ENCODE measurements at places on chromosomes 4 and X.

GRCh38 chr4:78939667-78940008 lies 400 bp upstream of the PAQR3 start:
- no peak for DNase-seq

- no peak for DNase-seq
These were observed 38.0 kb downstream of the TRIM2 start for GRCh38 chr4:153241970-153242838.

GRCh38 chrX:9890681-9891091 lies 76.5 kb upstream of the CLDN34 start:
- DNase-seq = no peak

DNA sequence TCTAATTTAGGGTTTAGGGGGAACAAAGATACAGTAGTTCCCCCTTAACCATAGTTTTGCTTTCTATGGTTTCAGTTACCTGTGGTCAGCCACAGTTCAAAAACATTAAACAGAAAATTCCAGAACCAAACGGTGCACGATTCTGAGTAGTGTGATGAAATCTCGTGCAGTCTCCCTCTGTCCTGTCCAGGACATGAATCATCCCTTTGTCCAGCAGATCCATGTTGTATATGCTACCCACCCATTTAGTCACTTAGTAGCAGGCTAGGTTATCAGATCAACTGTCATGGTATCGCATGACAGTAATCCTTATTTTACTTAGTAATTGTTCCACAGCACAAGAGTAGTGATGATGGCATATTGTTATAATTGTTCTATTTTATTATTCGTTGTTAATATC lies 556.1 kb downstream of the IL1RAPL1 start:
- DNase-seq = no peak

- no peak for DNase-seq
These were observed 167.5 kb downstream of the ADGRA3 start for GRCh38 chr4:22348410-22348809.

DNA sequence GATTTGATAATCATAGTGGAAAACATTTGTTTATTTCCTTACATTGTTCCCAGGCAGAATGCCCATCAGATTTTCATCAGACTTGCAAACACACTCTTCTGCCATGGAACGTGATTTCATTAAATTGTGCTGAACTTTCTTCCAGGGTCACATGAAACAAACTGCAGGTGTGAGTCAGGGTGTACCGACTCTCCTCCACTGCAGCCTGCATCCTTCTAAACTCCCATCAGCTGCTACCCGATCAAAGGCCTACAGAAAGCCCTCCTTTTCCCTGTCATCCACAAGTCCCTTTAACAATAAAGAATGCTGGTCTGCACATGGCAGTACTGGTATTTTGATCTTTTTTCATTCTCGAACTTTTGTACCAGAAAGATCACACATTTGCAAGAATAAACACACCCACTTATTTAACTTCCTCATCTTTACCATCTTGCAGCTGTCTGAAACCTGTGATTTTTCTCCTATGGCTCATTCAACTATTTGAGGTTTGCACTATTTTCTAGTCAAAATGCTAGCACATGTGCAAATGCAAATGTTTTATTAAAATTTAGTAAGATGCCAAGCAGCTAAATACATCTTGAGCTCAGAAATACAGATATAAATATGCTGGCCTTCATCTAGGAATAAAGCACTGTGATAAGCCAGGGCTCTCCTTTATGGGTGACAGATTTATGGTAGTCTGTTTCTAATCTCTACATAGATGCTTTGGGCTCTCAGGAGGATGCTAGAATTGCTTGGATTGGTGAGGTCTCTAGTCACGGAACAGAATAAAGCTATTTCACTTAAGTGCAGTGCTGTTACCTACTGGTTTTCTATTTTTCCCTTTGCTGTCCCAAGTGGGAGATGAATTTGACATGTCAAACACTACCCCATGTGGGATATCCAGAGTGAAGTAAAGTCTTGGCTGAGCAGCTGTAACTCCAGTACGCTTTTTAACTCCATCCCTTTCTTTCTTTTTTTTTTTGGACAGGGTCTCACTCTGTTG lies 25.8 kb upstream of the ARHGAP24 start:
- DNase-seq = no peak

- DNase-seq = no peak
These were observed 34.1 kb downstream of the PRKG2 start for GRCh38 chr4:81180916-81181315.

DNA sequence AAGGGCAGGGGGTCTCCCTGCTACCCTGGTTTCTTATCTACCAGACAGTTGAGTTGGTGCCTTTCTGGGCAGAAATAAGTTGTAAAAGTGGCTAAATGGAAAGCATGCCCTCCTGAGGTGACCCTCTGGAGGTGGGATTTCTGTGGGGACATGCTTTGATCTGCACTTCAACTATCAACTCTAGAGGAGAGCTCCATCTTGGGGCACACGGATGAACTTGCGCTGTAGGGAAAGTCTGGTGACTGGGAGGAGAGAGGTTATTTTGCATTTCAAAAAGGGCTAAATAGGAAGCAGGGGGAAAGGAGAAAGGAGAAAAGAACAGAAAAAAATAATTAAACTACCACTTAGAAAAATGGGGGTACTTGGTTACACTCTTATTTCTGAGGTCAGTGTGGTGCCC lies 12.7 kb upstream of the RHOXF2B start:
- DNase-seq = no peak

DNA sequence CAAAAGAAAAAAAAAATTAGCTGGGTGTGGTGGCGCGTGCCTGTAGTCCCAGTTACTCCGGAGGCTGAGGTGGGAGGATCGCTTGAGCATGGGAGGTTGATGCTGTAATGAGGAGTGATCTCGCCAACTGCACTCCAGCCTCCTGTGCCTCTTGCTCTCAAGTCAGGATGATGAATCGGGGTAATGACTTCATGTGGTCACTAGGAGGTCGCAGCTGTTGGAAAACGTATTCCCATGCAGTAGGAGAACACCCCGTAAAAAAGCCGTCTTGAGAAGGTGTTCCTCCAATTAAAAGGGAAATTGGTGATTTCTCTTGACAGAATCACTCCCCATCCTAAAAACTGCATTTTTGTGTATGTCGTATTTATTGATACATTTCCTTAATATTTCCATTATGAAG lies 2.2 kb downstream of the CCNB3 start:
- DNase-seq = no peak

DNA sequence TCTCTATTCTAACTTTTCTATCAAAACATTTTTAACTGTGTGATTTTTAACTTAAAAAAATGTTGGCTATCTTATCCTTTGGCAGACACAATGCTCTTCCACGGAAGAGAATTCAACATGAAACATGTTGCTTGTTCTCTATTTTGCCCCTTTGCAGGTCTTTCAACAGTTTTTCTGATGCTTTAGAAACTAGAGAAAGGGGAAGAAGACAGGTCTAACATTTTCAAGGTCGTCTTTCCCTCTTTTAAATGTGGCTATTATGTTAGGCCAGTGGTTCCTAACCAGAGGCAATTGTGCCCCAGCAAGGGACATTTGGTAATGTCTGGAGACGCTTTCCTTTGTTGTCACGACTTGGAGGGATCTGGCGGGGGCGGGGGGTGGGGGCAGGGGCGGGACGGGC lies 95.0 kb downstream of the SH3KBP1 start:
- DNase-seq = no peak

DNA sequence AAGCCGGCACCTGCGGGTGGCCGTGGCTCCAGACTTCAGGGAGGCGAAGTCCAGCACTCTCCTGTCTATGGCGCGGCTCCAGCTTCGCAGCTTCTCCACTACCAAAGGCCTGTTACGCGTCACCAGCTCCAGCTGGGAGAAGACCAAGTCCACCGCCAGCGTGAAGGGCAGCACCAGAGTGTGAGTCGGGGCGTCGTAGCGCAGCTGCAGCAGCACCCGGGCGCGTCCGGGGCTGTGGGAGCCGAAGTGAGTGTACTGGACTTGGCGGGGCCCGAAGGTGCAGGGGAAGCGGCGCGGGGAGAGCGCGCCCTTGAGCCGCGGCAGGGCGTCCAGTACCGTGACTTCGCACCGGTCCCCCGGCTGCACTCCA lies 444 bp downstream of the FREM3 start:
- DNase-seq = no peak

GRCh38 chrX:40809210-40809609 lies 73.9 kb upstream of the MED14 start:
- DNase-seq = peak; percentile 0

DNA sequence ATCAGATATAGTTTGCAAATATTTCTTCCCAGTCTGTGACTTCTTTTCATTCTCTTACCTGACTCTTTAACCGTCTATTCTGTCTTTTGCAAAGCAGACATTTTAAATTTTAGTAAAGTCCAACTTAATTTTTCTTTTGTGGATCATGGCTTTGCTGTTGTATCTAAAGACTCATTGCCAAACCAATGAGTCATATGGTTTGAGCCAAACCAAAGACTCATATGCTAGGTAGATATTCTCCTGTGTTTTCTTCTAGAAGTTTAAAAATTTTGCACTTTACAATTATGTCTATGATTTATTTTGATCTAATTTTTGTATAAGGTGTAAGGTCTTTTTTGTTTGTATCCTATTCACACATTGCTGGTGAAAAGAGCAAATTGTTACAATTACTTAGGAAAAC lies 446.8 kb downstream of the ANKRD50 start:
- DNase-seq = no peak

DNA sequence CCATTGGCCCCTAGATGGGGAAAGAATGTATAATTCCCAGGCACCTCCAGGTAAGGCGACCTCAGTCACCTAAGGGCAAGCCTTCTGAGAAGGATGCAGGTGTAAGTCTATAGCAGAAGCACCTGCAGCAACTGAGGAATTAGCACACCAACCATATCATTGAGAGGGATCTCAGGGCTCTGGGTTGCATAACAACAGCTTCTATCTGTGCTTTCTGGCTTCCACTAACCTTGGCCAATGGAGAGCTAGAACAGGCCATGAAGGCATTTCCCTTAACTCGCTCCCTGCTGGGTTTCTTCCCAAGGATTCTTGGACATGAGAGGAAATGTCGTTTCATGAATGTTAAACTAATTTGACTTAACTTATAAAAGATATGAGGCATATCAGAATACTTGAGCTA lies 177.8 kb upstream of the GK2 start:
- no peak for DNase-seq

DNA sequence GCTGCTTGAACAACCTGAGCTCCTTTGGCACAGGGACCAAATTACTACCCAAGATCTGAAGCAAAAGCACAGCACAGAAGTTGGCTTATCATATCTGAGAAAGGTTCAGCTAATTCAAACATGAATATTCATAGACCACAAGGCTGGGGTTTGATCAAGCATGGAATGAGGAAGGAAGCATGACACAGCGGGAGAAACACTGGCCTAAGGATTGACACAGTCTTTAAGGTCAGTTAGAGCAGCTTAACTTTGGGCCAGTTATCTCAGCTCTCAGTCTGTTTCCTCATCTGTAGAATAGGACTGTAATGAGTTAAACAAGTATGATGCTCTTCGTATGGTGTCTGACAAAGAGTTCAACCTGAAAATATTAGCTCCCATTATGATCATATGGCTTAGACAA lies 88.5 kb upstream of the CBR4 start:
- no peak for DNase-seq

- DNase-seq = no peak
These were observed 10.5 kb downstream of the PTTG2 start for GRCh38 chr4:37970702-37971101.

DNA sequence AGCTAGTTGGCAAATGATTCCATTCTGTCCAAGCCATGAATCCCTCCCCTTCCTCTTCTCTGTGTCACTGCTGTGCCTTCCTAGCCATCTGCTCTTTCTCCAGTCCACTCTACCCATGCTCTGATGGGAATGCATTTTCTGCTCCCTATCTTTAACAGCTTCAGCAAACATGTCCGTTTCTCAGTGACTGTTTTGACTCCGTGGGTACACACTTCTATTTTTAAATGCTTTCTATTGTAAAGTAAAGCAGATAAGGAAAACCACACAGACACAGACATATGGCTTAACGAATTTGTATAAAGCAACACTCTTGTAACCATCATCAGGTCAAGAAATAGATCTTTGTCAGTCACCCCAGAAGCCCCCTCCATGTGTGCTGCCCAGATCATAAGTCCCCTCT lies 72.4 kb upstream of the KLHL13 start:
- no peak for DNase-seq

GRCh38 chrX:11949291-11949690 lies 189.0 kb upstream of the FRMPD4 start:
- DNase-seq = no peak

DNA sequence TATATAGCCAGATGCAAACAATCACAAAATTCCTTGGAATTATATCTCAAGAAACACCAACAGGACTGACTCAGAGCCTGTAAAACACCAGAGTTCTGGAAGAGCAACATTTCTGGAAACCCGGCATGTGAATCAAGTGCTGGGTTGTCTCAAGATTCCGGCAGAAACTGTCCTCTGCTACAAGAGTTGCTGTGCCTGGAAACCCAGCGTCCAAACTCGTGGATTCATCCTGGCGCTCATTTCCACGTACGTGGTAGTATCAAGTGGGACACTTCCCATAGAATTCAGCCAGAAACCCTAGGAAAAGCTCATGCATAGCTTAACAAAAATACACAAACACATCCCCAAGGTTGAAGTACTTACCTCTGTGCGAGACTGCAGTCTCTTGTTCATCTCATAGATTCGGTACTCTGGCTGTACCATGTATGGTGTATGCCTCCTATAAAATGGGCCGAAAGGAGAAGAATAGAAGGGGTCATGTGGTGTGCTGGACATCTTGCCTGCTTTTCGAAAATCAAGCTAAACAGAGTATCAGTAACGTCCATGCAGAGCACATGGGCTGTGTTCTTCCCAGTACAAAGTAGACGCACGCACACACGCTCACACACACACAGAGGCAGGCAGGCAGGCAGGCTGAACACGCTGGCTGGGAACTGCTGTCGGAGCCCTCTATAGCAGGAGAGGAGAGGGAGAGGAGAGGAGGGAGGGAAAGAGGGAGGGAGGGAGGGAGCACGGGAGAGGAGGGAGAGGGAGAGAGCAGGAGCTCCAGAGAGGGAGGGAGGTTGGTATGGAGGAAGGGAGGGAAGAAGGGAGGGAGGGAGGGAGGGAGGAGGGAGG lies at the start of gene LDB2:
Gene LDB2, minus strand, starts transcription at position 655 of the 837 bp plus-strand sequence.
- DNase-seq = peak; percentile 50

DNA sequence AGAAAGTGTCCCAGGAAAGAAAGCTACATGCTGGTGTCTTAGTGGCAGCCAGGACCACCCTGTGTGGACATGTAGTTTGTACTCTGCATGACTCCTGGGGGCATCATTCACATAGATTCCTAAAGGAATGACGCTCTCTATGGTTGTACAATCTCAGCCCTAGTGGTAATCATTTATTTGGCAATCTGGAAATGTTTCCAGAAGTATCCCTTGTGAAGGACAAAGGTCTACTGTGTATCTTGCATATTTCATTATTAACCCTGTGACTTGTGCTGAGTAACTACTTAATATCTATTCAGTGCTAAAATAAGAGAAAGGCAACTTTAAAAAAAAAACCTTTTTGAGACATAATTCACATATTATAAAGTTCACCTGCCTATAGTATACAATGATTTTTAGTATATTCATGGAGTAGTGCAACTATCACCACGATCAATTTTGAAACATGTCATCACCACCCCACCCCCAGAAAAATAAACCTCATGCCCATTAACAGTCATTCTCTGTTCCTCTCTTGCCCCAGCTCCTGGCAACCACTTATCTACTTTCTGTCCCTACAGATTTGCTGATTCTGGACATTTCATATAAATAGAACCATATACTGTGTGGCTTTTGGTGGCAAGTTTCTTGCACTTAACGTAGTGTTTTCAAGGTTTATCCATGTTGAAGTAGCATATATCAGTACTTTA lies 51.7 kb downstream of the SHROOM3 start:
- DNase-seq = no peak

GRCh38 chr4:105327222-105327621 lies 146.6 kb downstream of the PPA2 start:
- no peak for DNase-seq

- no peak for DNase-seq
These were observed 443.4 kb downstream of the TECRL start for GRCh38 chr4:63965875-63966274.
